WTC11 (cell line): ENCODE measurements at places on chromosomes 3 and 15. TPM values are rescaled to one million over a fixed set of nuclear protein-coding genes. Genes with fewer than 3 reads are reported as not detected.

CSNK1G1 gene
- 14.9 to 19.3 TPM (median 15.3 TPM) in 3 replicates for total RNA-seq

DNA sequence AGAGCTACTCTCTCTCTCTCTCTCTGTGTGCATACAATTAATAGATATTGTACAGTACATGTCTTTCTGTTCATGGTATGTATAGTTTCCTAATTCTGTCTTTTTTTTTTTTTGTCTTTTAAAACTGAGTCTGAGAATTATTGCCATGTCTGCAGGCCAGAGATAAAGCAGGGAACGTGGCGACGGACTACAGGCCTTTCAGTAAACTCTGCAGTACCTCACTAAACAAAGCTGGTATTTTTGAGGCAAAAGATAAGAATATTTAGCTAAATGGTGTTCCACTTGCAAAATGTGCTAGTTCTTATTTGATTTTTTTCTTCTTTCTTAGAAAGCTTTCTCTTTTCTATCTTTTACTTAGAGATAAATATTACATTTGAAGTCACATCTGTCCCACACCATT, 44.0 kb upstream of the EHHADH start:
- no peak overlapping the region for H3K4me3 ChIP-seq
- H3K4me1 ChIP-seq: no peaks in the 10 kb centered on the region
- H3K27ac ChIP-seq: no peak overlapping the region
- H3K27me3 ChIP-seq: no peaks in the 10 kb centered on the region
- no peak for DNase-seq
- H3K36me3 ChIP-seq: no peaks in the 10 kb centered on the region

PP2D1 gene
- total RNA-seq: not detected in 3 replicates

DNA sequence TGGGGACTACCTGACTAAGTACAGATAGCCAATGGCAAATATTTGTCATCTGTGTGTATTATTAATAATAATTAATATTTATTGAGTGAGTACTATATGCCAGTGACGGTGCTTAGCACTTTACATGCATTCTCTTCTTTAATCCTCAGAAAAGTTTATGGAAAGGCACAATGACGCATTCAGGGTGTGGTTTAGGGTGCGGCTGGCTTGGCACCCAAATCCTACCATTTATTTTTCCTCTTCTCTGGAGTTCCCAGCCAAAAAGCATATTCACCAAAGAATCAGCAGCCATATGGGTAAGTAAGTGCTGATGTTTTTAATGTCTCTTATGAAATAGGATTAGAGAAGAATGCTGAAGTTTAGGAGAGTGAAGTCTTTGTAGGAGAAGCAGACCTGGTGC, 140.4 kb upstream of the TP63 start:
- H3K4me3 ChIP-seq: no peak overlapping the region
- no peaks in the 10 kb centered on the region for H3K36me3 ChIP-seq
- 0 out of 2 replicates have a peak, but pooled peaks cover 3% of the 10 kb centered on the region for H3K4me1 ChIP-seq

VIPR1 gene
- total RNA-seq: 7.1 to 9.4 TPM (median 7.2 TPM) in 3 replicates

RRP9 gene
- 47.0 to 49.9 TPM (median 49.4 TPM) in 3 replicates for total RNA-seq

GRCh38 chr15:88646088-88646405, 7.2 kb downstream of the ISG20 start:
- H3K36me3 ChIP-seq: no peaks in the 10 kb centered on the region
- no peak overlapping the region for H3K27ac ChIP-seq
- peaks cover under 1% of the 10 kb centered on the region; the same call in 1 of the 2 replicates for H3K4me1 ChIP-seq
- H3K27me3 ChIP-seq: no peaks in the 10 kb centered on the region
- no peak for DNase-seq

UTS2B gene
- 0.55 to 0.57 TPM in 2 of 3 replicates, not detected in the other for total RNA-seq

EPHA3 gene
- 0.32 to 0.74 TPM (median 0.41 TPM) in 3 replicates for total RNA-seq

DNA sequence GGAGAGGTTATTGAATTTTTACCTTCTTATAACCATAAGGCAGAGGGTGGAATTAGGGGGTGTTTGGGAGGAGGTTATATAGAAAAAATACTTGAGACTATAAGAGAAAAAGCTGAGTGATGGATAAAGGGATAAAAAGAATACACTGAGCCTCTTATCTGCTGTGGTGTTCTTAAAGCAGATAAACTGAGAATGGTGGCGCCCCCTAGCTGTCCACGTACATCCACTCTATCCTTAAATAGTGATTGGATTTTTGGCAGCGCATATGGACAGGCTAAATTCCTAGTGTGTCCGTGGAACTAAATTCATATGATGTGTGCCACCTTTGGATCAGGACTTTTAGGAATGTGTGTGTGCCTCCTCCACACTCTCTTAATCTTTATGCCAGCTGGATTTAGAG, 121.1 kb downstream of the OXSM start:
- no peaks in the 10 kb centered on the region for H3K36me3 ChIP-seq
- no peaks in the 10 kb centered on the region for H3K27me3 ChIP-seq
- H3K4me1 ChIP-seq: peaks cover 9% of the 10 kb centered on the region
- no peak overlapping the region for H3K4me3 ChIP-seq
- DNase-seq: peak; percentile 69
- H3K27ac ChIP-seq: no peak overlapping the region

NPRL2 gene
- total RNA-seq: 20.6 to 26.6 TPM (median 23.9 TPM) in 3 replicates

BNC1 gene
- 0.11 TPM in 1 of 3 replicates, not detected in the others for total RNA-seq

DNA sequence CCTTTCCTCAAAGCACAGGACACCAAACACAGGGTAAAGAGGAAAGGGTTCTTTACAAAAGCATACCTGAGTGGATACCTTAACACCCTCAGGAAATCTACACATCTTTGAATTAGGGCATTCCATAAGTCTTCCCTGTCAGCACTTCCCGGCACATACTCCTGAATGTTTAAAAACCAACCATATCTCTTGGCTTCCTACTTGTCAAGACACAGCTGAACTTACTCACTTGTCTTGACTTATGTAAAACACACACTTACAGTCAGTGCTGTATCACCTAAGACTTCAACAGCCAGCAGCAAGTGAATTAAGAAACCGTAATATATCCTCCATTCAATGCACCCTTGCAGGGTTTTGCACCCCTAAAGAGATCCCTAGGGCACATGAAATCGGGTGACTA, 17.5 kb downstream of the IL1RAP start:
- H3K4me1 ChIP-seq: peaks cover 11% of the 10 kb centered on the region
- H3K36me3 ChIP-seq: no peaks in the 10 kb centered on the region

ARPIN gene
- total RNA-seq: 3.5 to 4.8 TPM (median 4.7 TPM) in 3 replicates

DNA sequence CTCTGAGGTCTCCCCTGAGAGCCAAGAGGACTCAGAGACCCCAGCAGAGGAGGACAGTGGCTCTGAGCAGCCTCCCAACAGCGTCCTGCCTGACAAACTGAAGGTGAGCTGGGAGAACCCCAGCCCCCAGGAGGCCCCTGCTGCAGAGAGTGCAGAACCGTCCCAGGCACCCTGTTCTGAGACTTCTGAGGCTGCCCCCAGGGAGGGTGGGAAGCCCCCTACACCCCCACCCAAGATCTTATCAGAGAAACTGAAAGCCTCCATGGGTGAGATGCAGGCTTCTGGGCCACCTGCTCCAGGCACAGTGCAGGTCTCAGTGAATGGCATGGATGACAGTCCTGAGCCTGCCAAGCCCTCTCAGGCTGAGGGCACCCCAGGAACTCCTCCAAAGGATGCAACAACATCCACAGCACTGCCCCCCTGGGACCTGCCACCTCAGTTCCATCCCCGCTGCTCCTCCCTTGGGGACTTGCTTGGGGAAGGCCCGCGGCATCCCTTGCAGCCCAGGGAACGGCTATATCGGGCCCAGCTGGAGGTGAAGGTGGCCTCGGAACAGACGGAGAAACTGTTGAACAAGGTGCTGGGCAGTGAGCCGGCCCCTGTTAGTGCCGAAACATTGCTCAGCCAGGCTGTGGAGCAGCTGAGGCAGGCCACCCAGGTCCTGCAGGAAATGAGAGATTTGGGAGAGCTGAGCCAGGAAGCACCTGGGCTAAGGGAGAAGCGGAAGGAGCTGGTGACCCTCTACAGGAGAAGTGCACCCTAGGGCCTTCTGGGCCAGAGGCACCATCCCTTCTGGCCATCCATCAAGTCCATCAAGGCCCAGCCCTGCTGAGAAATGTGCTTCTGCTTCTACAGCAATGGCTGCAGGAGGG, 23.6 kb downstream of the PLEKHO2 start:
- H3K4me1 ChIP-seq: peaks cover 43% of the 10 kb centered on the region
- DNase-seq: no peak
- H3K27me3 ChIP-seq: no peaks in the 10 kb centered on the region
